ENCODE measurements at places on chromosomes 7 and 10.

GRCh38 chr10:124092860-124093773 lies at the start of gene CHST15:
Gene CHST15, minus strand, starts transcription at chr10:124093598. Its CDS starts 47,386 bp downstream, at chr10:124046212.
- no peak for DNase-seq

GRCh38 chr10:2963889-2964631 lies 103.3 kb upstream of the PFKP start:
- no peak for DNase-seq

GRCh38 chr7:45594745-45595535 lies 20.8 kb downstream of the ADCY1 start:
- DNase-seq: no peak

- no peak for DNase-seq
Observed at GRCh38 chr7:115217373-115217772, 295.5 kb downstream of the MDFIC start.

GRCh38 chr7:140260352-140261104 lies 83.7 kb upstream of the KDM7A start:
- peak; percentile 29 for DNase-seq

Data from NCI-H524 (cell line).